ENCODE measurements at places on chromosomes 6 and 20. TPM values are rescaled to one million over a fixed set of nuclear protein-coding genes. Genes with fewer than 3 reads are reported as not detected.

Gene EDN3
- total RNA-seq = not detected

DNA sequence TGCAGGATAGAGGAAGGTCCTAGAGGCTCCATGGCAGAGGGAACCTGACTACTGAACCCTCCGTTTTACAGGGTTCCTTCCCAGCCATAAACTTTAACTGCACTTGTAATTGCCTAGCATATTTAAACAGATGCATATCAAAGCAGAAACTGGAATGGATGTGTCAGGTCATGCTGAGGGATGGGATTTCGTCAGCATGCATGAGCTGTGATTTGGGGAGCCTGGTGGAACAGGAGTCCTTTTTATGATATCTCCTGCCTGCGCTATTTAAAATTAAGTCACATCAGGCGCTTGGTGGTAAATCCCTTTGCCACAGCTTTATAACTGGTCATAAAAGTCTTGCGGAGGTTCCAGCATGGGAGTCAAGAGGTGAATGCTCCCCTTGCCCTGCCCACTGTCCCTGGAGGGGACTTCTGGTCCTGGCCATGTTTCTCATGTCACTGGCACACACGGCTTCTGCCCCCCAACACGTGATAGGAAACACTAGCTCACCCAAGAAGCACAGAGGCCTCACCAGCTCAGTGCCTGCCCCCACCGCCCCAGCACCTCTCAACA, 26.0 kb upstream of the PCMTD2 start:
- ATAC-seq = no peak

GRCh38 chr20:57480444-57481160, 44.3 kb downstream of the CTCFL start:
- ATAC-seq = peak; percentile 89

DNA sequence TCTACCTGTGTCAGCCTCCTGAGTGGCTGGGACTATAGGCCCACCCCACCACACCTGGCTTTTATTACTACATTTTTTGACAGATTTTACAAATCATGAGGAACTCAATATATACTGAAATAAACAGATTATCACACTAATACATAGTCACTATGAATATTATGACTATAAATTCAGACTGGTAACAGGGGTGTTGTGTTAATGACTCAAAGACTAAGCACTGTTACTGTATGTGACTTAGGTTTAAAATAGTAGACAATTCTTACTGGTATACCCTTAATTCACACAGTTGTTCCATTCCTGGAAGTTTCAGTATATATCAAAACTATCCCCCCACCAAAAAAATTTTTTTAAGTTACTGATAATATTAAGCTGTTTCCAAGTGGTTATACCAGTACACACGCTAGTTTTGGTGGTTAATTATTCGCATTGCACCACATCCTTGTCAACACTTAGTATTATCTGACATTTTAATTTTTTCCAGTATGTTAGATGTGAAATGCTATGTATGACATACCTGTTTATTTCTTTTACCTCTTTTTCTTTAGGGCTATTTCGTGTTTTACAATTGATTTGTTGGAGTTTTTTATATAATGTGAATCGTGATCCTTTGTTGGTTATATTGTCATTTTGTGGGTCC, 34.4 kb upstream of the C20orf144 start:
- ATAC-seq = no peak

DNA sequence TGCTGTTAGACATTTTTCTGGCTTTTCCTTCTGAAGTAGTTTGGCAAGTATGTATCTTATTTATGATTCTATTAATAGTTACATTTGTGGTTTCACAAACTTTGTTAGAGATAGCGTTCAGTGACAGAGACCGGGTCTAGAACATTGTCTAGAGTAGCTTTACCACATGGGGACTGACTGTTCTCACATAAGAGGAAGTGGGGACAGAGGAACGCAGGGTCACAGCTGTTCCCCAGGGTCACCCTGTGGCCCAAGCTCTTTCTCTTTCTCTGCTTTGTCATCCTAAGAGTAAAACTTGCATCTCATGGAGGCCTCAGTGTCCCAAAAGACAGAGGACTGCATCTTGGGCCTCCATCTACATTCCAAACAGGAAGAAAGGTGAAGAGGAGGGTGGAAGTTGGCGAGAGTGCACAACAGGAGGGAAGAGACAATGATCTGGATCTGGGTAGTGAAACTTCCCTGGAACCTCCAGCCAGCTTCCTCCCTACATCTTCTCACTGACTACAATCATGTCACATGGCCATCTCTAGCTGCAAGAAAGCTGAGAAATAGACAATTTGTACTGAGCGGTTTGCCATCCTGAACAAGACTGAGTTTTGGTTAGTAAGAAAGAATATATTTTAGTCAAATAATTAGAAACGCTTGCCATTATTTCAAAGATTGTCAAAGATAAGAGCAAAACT, 645.8 kb upstream of the ARID1B start:
- no peak for ATAC-seq

- no peak for ATAC-seq
Observed at GRCh38 chr6:24606200-24606930, 39.6 kb downstream of the KIAA0319 start.

DNA sequence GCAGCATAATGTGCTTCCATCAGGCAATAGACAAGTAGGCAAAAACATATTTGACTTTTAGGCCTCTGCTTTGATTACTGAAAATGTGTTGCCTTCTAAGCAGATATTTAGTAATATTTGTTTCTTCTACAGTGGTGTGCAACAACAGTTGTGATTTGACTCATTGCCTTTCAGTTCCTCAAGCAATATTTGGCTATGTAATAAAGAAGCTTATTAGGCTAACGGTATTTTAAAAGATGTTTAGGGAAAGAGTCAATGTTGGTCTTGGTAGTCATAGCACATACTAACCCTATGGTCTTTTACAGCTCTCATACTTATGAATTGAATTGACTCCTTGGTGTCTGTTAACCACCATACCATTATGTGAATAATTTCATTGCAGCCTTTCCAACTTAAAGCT, 124.1 kb downstream of the GRIK2 start:
- ATAC-seq = no peak

Data from motor neuron (in vitro differentiated cells).